Sigmoid colon (tissue), 7 donors: ENCODE measurements at places on chromosomes 16 and 17. TPM values are rescaled to one million over a fixed set of nuclear protein-coding genes. Genes with fewer than 3 reads are reported as not detected.

- no peak for DNase-seq
These were observed 62.5 kb downstream of the WDR59 start for GRCh38 chr16:74922150-74923138.

- DNase-seq = peak; percentile 91
These were observed 9.3 kb downstream of the HEXIM2 start for GRCh38 chr17:45170931-45171337.

SOST gene
- not detected for total RNA-seq

KRTAP16-1 gene
- total RNA-seq = not detected
